GM12878 (cell line): ENCODE measurements at places on chromosomes 12 and 14.

GRCh38 chr14:57089901-57090300 is 178.8 kb downstream of the EXOC5 start:
- no peak for DNase-seq

- DNase-seq, result no peak
Measured at GRCh38 chr12:108826101-108826806, 31.1 kb downstream of the SSH1 start.

- DNase-seq, result no peak
Measured at GRCh38 chr12:15535352-15535781, 213.1 kb downstream of the PTPRO start.

GRCh38 chr14:81565441-81566290 is 32.0 kb upstream of the SEL1L start:
- no peak for DNase-seq

DNA sequence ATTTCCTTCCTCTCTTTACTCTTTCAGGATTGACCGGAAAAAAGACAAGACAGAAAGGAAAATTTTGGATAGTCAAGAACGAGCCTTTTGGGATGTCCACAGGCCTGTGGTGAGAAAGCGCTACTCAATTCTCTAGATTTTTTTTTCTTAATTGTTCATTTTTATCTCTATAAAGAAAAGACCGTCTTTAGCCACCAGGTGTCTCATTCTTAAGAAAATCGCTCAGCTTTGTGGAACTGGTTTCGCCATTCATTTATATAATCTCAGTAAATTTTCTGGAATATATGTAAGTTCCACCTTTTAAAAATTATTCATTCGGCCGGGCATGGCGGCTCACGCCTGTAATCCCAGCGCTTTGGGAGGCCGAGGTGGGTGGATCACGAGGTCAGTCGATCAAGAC is 421.1 kb downstream of the DPF3 start:
- DNase-seq, result no peak

DNA sequence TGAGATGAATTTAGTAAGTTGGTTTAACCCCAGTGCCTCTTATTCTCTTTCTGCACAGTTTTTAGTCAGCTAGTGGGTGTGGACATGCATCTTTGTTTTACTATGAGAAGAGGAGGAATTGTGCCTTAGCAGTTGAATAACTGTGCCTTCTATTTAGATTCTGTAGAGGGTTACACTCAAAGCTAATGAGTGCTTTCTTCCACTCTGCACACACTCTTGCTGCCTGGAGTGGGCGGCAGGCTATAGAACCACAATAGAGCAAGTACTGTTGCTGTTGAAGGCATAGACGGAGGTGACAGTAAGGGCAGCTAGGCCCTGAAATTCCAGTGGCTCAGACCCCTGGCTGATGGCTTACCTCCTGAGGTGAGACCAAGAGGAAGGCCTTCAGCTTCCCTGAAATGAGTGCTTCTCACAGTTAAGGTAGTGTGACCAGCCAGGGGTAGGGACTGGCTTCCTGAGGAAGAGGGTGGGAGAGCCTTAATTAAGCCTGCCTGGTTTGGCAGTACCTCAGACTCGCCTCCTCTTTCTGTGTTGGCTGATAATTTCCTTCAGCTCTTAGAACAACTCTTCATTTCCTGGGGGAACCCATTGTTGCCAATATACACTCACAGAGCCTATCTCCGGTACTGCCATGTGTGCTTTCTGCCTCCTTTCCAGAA is 24.7 kb downstream of the SUSD6 start:
- DNase-seq, result no peak

- DNase-seq, result no peak
Measured at GRCh38 chr12:67354322-67354721, 85.2 kb downstream of the CAND1 start.

GRCh38 chr12:108401964-108402363 is 62.9 kb upstream of the CMKLR1 start:
- no peak for DNase-seq

- no peak for DNase-seq
Measured at GRCh38 chr12:2826721-2827515, 7.9 kb downstream of the NRIP2 start.

GRCh38 chr14:36869125-36869524 is 207.5 kb downstream of the PAX9 start:
- DNase-seq, result no peak

DNA sequence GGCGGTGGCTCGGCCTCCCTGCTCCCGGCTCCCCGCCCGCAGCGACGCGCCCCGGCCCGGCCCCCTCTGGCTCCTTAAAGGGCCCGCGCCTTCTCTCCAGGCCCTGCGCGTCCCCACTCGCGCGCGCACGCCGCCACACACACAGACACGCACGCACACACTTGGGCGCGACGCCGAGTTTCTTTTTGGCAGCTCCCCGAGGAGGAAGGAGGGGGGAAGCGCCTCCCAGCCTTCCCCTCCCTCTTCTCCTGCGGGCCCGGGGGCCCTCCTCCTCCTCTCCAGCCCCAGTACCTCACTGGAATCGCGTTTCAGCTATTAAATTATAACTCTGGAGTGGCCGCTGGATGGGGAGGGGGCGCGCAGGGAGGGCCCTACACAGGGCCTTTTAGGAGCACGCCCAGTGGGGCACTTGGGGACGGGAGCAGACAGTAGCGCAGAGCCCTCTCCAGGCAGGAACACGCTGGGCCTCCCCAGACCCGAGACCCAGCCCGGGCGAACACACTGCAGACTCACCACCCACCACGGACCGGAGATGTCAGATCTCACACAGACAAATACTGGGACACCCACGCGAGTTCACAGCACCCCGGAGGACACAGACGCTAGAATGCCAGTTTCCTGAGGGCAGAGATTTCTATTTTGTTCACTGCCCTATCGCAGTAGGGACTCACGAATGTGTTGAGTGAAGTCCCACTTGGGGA is 411 bp upstream of the NCOR2 start:
- DNase-seq, result no peak

- DNase-seq, result no peak
Measured at GRCh38 chr12:87259391-87259790, 769.8 kb downstream of the C12orf50 start.

DNA sequence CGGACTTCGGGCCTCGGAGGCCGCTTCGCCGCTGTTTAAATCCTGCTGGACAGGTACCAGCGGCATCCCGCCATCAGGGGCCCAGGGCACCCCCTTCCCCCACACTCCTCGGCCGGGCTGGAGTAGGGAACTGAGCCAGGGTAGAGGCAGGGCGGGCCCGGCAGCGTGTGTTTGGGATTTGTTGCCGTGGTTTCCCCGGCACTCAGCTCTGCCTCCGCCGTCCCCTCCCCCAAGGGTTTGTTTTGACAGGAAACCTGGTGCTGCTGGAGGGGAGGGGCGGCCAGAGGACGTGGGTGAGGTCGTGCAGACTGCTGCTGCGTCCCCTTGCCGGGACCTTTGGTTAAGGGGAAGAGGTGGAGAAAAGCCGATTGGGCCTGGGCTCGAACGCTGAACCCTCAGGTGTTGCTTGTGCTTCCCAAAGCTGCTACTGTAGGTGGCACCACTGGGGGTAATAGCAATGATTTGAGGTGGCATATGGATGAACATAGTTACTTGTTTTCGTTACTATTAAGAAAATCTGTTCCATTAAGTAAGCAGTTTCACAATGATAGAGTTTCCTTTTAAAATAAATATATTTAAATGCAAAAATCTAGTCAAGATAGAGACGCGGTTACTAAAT is 778 bp downstream of the TCP11L2 start:
- DNase-seq, result no peak

DNA sequence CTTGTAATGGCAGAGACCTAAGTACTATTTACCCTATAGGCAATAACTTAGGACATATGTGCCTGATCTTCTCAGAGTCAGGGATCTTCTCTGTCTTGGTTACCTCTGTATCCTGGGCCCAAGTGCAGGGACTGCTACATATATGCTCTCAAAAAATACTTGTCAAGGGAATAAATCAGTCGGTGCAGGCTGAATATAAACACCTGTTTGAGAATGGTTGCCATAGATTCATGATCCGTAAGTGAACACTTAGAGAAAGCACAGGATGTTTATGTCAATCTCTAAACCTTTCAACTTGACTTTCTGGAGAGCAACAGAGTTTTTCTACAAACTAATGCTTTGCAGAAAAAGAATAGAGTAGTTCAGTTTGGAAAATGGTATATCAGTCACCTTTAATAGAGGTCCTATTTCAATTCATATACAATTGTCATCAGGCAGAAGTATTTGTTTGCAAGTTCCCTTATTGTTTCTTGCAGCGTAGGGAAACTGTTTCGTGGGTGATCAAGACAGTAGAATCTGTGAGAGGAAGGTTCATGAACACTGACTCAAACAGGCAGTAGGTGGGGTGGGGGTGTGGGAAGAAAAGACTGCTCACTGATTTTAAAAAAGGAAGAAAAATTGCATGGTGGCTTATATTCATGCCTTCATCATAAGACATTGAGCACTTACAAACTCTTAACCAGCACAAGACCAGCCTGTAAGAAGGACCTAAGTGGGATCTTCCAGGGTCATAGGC is 6.0 kb upstream of the UBE2N start:
- no peak for DNase-seq

DNA sequence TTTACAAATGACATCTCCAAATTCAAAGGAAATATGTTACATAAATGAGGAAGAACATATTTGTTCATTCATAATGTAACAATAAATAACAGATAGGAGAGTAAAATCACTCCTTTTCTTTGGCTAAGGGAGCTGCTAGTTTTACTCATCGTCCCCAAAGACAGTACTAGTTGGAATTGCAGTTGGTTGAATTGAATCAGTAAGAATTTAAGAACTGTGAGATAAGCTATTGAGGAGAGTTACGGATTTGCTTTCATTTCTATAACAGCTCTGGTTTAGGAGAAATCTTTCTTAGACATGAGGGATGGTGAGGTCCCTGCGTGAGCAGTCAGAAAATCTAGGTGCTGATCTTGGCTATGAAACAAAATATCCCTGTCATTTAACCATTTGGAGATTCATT is 402.8 kb downstream of the AEBP2 start:
- no peak for DNase-seq

- no peak for DNase-seq
Measured at GRCh38 chr14:54147282-54147681, 190.7 kb upstream of the BMP4 start.

GRCh38 chr14:64098120-64098519 is 196.1 kb downstream of the ESR2 start:
- DNase-seq, result no peak

- no peak for DNase-seq
Measured at GRCh38 chr12:89016970-89017778, 335.1 kb downstream of the DUSP6 start.

DNA sequence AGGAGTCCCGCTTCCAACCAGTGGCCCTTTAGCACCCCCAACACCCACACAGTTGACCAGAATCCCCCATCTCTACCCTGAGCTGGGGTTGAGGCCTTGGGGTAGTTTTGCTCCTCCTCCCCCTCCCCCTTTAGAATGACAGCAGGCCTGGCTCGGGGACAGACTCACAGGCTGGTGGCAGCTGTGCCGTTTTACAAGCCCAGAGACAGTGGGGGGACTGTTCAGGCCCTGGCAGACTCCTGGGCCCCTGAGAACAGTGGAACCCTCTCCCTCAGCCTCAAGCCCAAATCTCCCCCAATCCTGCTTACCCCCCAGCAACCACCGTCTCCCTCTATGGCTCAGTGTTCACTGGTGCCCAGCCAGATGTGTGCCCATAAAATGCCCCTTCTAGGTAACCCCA is 10.1 kb downstream of the TMEM119 start:
- DNase-seq, result no peak

GRCh38 chr14:39766397-39767000 is 334.3 kb upstream of the FBXO33 start:
- DNase-seq, result no peak

DNA sequence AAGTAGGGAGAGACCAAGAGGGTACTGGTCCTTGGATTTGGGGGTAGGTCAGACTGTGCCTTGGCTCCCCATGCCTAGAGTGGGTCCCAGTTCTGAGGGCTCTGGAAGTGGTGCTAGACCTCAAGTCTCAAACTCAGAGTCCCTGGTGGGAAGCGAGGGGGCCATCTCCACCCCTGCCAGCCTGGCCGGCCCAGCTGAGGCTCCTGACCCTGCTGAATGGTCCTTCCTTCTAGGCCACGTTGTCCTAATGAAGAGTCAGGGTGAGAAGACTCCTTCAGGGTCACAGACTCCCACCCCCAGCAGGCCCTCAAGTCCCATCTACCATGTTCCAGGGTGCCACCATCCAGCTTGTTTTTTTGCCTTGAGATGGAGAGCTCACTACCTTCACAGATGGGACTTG is 12.9 kb downstream of the SERPINA6 start:
- no peak for DNase-seq

GRCh38 chr14:92297818-92298595 is 25.0 kb upstream of the SLC24A4 start:
- DNase-seq, result no peak

- DNase-seq, result no peak
Measured at GRCh38 chr12:65277994-65278575, 398 bp upstream of the MSRB3 start.

GRCh38 chr12:123696646-123697045 is 15.5 kb upstream of the ATP6V0A2 start:
- no peak for DNase-seq

DNA sequence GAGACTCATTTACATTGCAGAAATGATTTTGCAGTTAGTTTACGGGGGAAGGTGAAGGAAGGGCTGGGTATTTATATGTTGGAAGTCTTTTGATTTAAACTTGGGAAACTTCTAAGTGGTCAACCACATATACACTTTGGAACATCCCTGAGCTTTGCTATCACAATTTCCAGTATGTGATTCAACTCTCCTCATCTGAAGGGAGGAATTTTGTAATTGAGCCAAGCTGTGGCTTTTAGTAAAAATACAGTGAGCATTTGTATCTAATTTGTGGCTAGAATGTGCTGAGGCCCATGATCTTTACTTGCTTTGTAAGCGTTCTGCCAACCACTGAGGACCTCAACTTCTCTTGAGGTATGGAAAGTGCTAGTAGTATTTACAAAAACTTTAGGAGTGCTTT is 235.0 kb upstream of the PDZRN4 start:
- no peak for DNase-seq
